ENCODE measurements at places on chromosomes 2 and 18. TPM values are rescaled to one million over a fixed set of nuclear protein-coding genes. Genes with fewer than 3 reads are reported as not detected.

GRCh38 chr18:76727589-76727988, 94.8 kb upstream of the ZNF236 start:
- DNase-seq = no peak

GRCh38 chr2:174445248-174445647, 41.6 kb downstream of the GPR155 start:
- no peak for DNase-seq

DNA sequence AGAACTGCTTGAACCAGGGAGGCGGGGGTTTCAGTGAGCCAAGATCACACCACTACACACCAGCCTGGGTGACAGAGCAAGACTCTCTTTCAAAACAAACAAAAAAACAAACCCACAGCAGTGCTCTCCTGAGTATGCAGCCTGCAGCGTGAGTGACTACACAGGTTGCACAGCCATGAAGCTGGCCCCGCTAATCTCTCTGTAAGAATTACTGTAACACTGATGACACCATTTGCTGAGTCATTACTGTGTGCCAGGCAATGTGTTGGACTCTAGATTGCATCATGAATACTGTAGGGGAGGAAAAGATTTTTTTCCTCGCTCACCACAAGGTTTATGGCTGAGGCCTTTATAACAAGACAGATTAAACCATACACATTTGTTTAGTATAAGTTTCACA, 118.6 kb upstream of the ATP8B1 start:
- DNase-seq = no peak

DNA sequence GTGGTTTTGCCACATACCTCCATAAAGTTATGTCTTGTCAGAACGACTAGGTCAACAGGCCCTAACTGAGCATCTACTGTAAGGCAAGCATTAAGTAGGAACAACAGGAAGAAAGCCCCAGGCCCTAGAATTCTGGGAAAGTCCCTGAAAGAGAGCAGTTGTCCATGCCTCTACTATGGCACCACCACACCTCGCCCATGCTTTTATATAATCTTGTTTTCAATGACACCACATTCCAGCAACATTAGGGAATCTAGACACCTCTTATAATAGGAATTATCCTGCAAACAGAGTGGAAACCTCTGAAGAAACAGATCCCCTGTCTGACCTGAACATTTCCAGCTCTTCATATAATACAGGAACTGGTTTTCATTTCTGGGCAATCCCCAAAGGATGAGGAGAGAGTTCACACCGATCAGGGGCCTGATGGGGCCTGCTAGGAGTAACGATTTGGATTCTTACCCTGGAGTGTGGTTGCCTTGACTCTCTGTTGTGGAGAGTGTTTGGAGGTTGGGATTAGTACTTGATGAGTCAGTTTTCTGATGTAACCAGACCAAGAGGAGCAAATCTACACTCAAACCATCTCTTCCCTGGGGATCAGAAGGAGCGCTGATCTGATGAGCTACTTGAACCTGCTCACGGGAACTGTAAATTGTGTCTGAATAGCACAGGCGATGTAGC, 31.9 kb upstream of the CEP68 start:
- DNase-seq = no peak

DNA sequence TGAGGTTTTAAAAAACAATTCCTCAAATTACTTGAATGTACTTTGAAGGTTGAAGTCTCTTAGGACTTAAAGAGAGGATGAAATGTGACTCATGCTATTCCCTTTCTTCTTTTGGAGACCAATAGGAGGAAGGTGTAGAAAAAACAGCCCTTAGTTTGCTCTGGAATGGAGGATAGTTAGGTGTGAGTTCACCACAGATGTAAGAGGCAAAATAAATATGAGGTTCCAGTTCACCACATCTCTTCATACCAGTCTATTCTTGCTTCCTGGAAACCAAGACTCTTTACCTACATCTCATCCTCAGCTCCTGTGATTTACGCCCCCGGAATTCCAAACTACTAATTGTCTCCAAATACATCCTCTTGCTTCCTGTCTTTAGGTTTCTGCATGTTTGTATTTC, 77.5 kb upstream of the TTC21B start:
- no peak for DNase-seq

DNA sequence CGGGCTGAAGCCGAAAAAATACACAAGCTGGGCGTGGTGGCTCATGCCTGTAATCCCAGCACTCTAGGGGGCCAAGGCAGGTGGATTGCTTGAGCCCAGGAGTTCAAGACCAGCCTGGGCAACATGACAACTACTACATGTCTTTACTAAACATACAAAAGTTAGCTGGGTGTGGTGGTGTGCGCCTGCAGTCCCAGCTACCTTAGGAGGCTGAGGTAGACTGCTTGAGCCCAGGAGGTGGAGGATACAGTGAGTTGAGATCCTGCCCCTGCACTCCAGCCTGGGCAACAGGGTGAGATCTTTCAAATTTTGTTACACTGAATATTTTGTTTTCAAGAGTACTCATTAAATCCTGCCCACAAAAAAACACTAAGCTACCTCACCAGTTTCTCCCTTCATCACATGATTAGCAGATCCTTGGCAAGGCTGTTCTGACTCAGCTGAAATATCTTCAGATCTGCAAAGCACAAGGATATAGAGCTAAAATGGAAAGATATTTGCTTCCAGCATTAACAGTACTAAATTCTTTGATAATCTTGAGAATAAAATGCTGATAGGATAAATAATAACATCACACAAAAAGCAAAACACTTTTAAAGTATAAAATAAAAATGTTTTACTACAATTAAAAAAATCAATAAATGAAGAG, 28.2 kb upstream of the MCM6 start:
- DNase-seq = no peak

- DNase-seq = no peak
Measured at GRCh38 chr18:52237551-52237950, 102.4 kb upstream of the DCC start.

DNA sequence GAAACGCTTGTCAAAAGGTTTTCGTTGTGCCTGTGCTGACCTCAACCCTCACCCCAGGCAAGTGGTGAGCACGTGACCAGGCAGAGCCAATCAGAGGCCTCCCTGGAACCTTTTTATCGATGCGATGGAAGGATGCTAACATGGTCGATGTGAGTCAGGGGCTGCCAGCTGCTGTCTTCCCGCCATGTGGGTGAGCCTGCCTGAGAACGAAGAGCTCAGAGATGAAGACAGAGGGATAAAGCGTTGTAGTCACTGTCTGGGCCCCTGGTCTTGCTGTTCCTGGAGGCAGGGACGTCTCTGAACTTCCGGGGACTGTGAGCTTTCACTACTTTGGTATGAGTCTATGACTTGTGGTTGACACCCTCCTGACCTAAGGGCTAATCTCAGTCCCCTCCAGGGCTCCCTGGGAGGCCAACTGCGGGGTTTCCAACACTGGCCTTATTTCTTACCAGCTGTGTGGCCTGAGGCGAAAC, 18.6 kb downstream of the DNMT3A start:
- peak; percentile 38 for DNase-seq

DNA sequence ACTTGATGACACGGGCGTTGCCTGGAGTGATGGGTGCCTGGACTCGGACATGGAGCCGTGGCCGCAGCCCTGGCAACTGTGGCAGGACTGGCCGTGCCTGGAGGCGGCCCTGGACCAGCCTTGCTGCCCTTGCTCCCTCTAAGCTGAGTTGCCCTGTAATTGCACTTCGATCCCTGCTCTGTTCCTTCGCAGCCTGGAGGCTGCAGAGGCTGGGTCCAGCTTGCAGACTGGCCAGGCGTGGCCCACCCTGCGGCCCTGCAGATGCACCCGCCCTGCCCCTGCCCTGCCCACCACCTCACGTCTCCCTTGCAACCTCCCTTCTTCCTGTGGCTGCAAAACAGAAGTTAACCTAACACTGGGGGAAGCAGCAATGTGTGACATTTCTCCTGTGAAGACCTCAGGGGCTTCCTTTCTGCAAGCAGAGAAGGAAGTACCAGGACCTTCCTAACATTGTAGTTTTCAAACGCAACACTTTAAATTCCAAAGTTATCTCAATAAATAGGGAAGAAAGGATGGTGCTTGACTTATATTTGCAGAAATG, 174.6 kb upstream of the TPO start:
- DNase-seq = no peak

DNA sequence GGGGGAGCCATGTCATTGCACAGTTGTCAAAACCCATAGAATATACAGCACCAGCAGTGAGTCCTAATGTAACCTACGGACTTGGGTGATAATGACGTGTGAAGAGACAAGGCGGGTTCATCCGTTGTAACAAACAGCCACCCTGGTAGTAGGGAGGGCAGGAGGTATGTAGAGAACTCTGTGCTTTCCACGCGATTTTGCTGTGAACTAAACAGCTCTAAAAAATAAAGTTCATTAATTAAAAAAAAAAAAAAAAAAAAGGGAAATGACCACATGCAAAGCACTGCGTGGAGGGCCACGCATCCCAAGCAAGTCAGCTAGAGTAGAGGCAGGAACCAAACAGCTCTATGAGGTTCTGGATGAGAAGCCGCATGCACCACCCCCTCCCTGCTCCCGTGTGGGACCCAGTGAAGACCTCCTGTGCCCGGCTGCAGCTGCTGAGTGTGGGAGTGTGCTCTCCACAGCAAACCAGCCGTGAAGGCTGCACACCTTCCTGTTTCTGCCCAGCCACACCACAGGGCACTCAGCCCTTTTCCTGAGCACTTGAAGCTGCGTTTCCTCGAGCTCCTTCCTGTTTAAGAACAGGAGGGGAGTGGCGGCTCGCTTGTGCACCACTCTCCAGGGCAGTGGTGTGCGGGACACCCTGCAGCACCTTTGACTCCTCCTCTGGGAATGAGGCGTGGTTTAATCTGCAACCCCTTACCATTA, 65.6 kb downstream of the ODC1 start:
- DNase-seq = no peak

DNA sequence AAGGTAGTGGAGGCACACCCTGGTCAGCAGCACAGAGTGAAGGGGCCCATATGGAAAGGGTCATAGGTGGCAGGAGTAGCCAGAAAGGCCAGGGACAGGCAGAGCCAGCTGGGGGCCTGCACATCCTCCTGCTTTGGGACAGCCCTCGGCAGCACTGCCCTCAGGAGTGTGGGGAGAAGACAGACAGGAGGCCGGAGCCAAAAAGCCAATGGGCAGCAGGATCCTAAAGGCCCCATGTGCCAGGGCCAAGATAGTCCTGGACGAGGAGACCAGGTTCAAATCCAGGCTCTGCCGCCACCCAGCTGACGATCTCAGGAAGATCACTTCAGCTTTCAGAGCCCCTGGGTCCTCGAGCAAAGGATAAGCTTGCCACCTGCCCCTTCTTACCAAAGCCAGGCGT, 220.1 kb downstream of the TMEM163 start:
- no peak for DNase-seq

DNA sequence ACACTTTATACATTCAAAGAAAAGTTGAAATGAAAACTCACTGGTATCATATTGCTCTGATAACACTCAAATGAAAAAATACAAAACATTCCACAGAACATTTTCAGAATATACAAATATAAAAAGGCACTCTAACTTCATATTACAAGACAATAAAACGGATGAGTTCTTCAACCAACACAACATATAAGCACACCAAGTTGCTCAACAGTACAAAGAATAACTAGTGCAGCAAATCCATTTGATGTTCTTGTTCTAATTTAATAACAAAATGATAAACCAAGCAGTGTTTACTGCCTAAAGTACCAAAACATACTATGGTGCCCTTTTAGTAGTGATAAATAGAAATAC, 60.8 kb upstream of the PGAP1 start:
- DNase-seq = no peak

DNA sequence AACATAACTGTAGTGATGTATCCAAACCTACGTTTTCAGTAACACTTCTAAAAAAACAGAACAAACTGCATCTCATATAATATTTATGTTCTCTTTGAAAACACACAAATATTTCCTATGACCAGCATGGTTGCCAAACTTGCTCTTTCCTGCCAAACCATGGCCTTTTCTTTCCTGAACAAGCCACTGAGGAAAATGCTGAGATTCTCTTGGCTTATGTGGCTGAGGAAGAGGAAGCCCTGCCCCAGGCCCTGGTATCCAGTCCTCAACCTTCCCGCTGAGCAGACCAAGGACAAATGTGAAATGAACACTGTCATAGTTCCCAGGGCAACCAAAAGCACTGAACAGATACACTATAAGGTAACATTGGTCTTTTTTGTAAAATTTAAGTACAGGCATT, 35.9 kb upstream of the NARS1 start:
- no peak for DNase-seq

- DNase-seq = no peak
Measured at GRCh38 chr2:234251326-234252271, 201.1 kb downstream of the SPP2 start.

- DNase-seq = no peak
Measured at GRCh38 chr2:102159295-102159694, 16.7 kb downstream of the IL1R1 start.

- no peak for DNase-seq
Measured at GRCh38 chr2:121358291-121358690, 73.3 kb upstream of the TFCP2L1 start.

DNA sequence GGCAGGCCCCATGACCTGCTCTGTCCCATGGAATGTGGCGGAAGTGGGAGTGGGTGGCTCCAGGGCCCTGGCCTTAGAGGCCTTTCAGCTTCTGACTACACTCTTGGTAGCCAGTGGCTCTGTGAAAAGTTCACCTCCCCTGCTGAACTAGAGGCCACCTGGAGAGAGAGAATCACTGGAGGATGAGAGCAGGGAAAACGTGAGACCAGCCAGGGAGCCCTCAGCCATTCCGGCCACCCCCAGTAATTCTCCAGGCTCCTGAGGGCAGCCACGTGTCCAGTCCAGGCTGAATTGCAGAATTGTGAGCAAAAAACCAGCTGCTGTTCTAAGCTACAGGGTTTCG, 10.5 kb downstream of the COLEC12 start:
- no peak for DNase-seq

The RBKS gene
- total RNA-seq = 0.86 TPM

The ACP1 gene
- total RNA-seq = 144 TPM

The LRATD1 gene
- total RNA-seq = 3.6 TPM

The CCDC148 gene
- total RNA-seq = 1.4 TPM

The RIT2 gene
- not detected for total RNA-seq

The CHST9 gene
- total RNA-seq = 0.49 TPM

The KIF1A gene
- total RNA-seq = 90.9 TPM

The KCNJ13 gene
- not detected for total RNA-seq

The IL36RN gene
- not detected for total RNA-seq

The CASP10 gene
- total RNA-seq = not detected

The SERPINB3 gene
- total RNA-seq = not detected

The KCNK3 gene
- 0.68 TPM for total RNA-seq

The DSC1 gene
- not detected for total RNA-seq

The TDRD15 gene
- not detected for total RNA-seq

The PHLPP1 gene
- total RNA-seq = 29.6 TPM

The KCNG2 gene
- not detected for total RNA-seq

The SCN2A gene
- total RNA-seq = 0.55 TPM
